Amniotic stem cell (primary cell): ENCODE measurements at places on chromosomes 7 and 10.

DNA sequence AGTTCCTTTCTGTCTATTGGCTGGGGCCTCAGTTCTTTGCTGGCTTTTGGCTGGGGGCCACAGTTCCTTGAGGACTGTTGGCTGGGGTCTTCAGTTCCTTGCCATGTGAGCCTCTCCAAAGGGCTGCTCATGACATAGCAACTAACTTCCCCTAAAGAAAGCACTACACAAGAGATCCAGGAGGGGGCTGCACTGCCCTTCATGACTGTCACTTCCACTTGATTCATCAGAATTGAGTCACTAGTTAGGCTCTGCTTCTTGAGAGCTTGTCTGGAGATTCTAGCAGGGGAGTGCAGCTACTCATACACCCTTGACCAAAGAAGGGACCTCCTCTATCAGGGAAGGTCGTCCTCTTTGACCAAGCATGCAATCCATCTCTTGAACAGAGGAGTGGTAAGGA, 38.0 kb upstream of the MKX start:
- no peak for DNase-seq

DNA sequence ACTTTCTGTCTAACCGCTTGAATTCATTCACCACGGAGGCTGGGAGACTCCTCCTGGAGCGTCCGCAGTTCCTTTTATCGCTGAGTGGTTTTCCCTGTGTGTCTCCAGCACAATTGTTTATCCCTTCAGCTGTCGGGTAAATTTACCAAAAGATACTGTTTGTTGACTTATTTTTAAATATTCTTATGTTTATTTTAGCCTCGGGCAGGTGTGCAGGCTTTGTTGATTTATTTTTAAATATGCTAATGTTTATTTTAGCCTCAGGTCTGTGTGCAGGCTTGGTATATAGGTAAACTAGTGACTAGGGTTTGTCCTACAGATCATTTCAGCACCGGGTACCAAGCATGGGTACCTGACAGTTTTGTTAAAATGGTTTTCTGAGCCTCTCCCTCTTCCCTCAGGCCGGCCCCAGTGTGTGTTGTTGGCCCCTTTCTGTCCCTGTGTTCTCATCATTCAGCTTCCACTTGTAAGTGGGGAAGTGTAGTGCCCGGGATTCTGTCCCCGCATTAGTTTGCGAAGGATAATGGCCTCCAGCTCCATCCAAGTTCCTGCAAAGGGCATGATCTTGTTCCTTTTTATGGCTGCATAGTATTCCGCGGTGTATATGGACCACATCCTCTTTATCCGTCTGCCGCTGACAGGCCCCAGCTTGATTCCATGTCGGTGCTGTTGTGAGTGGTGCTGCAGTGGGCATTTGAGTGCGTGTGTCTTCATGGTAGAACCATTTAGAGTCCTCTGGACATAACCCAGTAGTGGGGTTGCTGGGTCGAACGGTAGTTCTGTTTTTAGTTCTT, 5.3 kb downstream of the GET4 start:
- DNase-seq: no peak

- no peak for DNase-seq
Observed at GRCh38 chr7:102889851-102890250, 22.9 kb upstream of the LRRC17 start.

- DNase-seq: no peak
Observed at GRCh38 chr10:99630991-99631390, 10.8 kb upstream of the SLC25A28 start.

DNA sequence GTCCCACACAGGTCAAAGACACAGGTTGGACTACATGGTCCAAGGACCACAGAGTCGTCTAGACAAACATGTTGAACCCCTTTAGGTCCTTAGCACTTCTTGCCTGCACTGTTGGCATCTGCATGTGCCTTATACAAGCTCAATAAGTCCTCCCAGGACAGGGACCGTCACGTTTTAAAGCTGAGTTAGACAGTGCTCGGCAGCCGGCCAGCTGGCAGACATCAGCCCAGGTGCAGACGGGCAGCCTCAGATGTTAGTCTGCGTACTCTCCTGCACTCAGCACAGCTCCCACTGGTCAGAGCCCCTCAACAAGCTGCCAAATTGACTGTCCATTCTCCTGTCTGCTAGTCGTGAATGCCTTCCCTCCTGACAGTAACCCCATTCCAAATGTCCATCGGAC, 34.9 kb downstream of the PARP12 start:
- no peak for DNase-seq

GRCh38 chr10:29248158-29248557, 40.7 kb upstream of the LYZL1 start:
- DNase-seq: no peak

DNA sequence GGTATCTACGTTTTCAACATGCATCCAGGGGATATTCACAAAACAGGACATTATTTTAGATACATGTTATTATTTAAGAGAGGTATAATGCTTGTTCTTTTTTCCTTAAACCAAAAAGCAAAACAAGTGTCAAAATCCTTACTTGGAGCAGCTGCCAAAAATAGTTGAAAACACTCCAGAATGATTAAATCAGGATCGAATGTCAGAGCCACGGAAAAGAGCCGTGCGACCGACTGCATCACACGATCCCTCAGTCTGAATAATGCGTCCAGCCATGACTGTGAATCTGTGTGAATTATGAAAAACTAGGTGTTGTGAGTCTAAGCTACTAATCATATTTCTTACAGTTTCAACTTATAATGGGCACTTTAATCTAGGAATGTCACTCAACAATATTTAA, 126.0 kb downstream of the PARD3 start:
- DNase-seq: no peak

DNA sequence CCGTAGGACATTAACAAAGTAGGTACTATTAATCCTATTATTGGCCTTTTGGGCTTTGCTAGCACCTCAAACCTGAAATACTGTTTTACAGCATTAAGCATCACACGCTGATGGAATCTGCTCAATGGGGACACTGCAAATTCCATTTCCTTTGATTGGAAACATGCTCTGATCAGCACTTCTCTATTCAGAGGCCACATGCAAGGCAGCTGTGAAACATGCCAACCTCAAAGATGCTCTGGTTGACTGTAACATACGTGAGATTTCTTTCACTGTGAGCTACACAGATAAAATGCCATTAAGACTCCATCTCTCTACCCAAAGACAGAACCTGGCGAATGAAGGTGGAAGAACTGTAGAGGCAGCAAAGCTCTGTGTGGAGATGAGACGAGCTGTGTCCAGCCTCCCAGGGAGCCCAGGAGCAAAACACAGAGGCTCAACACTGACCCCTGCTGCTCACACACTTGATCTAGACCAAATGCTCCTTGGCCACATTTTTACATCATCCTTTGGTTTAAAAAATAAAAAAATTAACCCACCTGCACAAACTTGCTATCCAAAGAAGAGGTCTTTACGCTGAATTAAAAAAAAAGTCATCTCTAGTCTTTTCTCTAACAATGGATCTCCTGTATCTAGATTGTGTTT, 8.0 kb downstream of the RSU1 start:
- DNase-seq: no peak

DNA sequence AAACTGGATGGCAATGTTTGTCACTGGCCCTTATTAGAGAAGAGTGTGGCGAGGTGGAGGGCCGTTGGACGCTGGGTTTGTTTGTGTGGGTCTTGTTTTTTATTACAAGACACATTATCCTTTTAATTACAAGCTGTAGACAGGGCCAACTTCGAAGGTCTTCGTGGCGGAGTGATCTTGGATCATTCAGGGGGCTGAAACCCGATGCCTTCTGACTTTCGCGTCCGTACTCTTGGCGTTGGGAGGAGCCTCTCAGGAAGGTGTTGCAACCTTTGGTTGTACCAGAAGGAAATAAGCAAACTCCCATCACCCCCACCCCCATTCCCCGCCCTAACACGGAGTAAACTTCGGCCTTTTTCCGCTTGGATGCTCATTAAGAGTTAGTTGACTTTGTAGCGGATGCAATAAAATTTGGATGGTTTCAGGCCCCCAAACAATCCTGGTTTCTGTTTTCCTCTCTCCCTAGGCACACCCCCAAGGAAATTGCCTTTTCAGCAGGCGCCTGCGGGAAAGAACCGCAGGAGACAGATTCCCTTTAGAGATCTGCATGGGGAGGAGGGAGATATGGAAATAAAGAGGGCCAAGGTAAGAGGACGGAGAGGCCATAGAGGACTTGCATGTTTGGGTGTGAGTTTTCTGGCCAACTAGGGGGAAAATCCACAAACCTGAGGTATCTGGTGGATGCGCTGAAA, 294.5 kb upstream of the NFE2L3 start:
- DNase-seq: no peak

DNA sequence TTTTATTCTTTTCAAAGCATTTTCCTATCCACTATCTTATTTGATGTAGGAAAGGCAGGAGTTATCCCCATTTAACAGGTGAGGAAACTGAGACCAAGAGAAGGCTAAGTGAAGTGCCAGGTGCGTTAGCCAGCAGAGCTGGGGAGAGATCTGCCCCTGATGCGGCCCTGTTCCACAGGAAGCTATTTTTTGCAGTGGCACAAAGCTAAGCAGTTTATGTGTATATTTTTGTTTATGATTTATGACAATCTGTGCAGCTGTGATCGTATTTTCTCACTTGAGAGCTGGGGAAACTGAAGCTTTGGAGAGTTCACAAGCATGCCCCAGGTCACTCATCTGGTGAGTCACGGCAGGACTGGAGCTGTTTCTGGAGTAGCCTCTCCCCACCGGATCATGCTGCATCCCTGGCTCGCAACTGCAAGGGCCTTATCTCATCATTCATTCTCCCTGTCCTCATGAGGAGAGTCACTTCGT, 38.8 kb downstream of the SLC29A3 start:
- DNase-seq: no peak

DNA sequence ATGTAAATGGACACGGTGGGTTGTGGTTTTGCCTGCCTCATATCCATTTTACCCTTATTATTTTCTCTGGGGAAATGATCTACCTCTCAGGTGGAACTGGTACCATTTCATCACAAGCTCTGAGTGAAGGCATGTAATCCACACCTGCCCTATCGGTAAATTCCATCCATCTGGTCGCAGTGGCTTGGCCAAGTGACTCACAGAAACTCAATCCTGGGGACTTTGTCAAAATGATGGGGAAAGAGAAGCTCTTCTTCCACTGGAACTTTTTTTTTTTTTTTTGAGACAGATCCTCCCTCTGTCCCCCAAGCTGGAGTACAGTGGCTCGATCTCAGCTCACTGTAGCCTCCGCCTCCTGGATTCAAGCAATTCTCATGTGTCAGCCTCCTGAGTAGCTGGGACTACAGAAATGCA, 48.2 kb upstream of the ANKRD1 start:
- no peak for DNase-seq

DNA sequence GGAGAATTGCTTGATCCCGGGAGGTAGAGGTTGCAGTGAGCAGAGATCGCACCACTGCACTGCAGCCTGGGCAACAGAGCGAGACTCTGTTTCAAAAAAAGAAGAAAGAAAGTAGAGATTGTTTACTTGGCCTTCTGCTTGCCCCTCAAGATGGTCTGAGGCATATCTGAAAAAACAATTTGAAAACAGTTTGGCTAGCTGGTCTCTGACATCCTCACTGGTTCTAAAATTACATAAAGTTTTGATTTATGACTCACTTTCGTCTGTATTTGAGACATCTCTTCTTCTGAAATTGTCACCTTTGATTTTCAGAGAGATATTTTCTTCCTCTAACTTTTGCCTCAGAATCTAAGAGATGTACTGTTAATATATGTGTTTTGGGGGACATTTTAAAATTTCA, 49.6 kb upstream of the HELLS start:
- DNase-seq: no peak

- DNase-seq: no peak
Observed at GRCh38 chr10:63171255-63171855, 38.2 kb downstream of the NRBF2 start.

- no peak for DNase-seq
Observed at GRCh38 chr7:67692425-67692824, 695.8 kb downstream of the TYW1 start.

DNA sequence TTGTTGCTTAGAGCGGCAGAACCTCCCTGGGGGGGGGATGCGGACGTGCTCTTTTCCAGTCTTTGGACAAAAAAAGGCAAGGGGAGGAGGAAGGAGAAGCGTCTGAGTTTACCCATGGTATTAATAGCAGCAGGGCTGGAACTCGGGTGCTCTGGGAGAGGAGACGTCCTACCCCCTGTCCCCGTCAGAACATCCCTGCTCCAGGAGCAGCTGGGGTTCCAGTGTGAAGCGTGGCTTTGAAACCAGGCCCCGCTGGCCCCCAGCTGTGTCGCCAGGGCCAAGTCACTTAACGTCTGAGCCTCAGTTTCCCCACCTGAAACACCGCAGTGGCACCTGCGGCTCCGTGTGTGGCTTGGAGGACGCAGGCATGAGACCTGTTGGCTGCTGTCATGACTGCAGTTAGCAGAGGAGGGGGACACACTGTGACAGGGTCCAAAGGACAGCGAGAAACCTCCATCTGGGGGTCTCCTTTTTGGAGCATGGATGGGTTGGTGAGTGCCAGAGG, 1.4 kb downstream of the AMZ1 start:
- no peak for DNase-seq

GRCh38 chr10:84375011-84375410, 46.6 kb downstream of the CCSER2 start:
- DNase-seq: no peak

DNA sequence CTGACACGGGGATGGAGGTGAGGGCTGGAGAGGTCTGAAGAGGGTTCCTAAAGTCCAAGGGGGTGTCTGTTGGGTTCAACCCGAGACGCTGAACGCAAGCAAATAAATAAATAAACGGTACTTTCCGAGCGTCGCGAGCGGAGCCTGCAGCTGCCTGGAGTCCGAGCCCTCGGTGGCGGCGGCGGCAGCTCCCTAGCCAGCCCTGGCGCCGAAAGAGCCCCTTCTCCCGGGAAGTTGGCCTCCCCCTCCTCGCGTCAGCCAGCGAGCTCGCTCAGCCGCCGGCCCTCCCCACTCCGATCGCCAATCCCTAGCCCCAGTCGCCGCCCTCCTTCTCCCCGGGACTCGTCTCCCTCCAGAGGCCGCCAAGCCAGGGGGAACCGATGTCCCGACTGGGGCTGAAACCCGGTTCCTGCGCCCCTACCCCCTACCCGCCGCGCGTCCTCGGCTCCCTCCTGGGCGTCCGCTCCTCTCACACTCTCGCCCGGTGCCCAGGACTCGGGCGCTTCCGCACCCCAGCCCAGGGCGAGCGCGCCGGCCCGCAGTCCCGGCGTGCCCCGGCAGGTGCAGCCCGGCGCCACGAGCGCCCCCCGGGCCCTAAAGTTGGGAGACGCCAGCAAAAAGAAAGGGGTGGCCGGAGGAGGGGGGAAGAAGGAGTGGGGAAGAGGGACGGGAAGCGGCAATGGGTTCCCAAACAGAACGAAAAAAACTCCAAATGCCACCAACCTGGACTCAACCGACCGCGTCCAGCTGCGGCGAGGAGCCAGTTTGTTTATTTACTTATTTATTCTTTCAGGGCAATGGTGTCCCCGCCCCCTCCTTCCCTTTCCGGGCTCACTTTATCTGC, at the start of gene GFRA1:
Gene GFRA1 (minus strand): TSS at position 767 of the 844 bp plus-strand sequence. CDS start 1,177 bp downstream, outside the sequence.
- DNase-seq: no peak

- no peak for DNase-seq
Observed at GRCh38 chr7:151398446-151399304, 11.2 kb downstream of the WDR86 start.

DNA sequence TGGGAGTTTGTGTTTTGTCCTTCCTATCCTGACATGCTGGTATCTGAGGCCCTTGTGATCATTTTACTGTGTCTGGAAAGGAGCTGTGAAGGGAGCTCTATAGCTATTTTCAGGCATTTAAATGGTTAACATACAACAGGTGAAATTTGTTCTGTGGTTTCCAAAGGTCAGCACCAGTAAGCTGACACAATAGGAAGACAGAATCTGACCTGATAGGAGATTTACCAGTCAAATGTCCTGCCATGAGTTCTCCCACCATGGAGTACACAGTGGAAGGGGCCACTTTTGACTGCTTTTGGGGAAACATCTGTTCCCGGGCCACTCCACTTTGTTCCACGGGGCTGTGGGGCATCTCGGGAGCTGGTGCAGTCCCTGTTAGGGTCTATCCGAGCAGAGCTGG, 17.6 kb downstream of the FKBP6 start:
- DNase-seq: no peak
